ENCODE measurements at places on chromosomes 7 and 10. TPM values are rescaled to one million over a fixed set of nuclear protein-coding genes. Genes with fewer than 3 reads are reported as not detected.

CAV2 gene
- 170 TPM for total RNA-seq

CABCOCO1 gene
- 0.30 TPM for total RNA-seq

MMD2 gene
- not detected for total RNA-seq

ZNF503 gene
- total RNA-seq, result 13.0 TPM

GUSB gene
- total RNA-seq, result 35.0 TPM

SLF2 gene
- 11.1 TPM for total RNA-seq

PALD1 gene
- 8.0 TPM for total RNA-seq

EFCAB10 gene
- total RNA-seq, result 3.7 TPM

OR9A2 gene
- not detected for total RNA-seq

HDAC9 gene
- 0.17 TPM for total RNA-seq

SFMBT2 gene
- 9.0 TPM for total RNA-seq

ING3 gene
- total RNA-seq, result 5.2 TPM

ZNF365 gene
- total RNA-seq, result 1.3 TPM

FRA10AC1 gene
- 6.2 TPM for total RNA-seq

CLDN4 gene
- 4.6 TPM for total RNA-seq

NRAP gene
- total RNA-seq, result not detected

POLL gene
- 12.3 TPM for total RNA-seq

TAS2R60 gene
- not detected for total RNA-seq

CALML5 gene
- total RNA-seq, result not detected

GPNMB gene
- 2.7 TPM for total RNA-seq

CRHR2 gene
- total RNA-seq, result not detected

HTRA1 gene
- 57.5 TPM for total RNA-seq

TMEM236 gene
- total RNA-seq, result 0.07 TPM

ZNF680 gene
- total RNA-seq, result 2.4 TPM

LRRC61 gene
- total RNA-seq, result 0.16 TPM

AKR1C4 gene
- 0.30 TPM for total RNA-seq

BAG3 gene
- total RNA-seq, result 140 TPM

GPR141 gene
- not detected for total RNA-seq

ECD gene
- total RNA-seq, result 27.9 TPM

LEP gene
- not detected for total RNA-seq

TUBAL3 gene
- 0.57 TPM for total RNA-seq

LRRD1 gene
- total RNA-seq, result not detected

HOXA4 gene
- 2.7 TPM for total RNA-seq

NKX6-2 gene
- 0.27 TPM for total RNA-seq

GIMAP6 gene
- total RNA-seq, result not detected

AKR1C3 gene
- total RNA-seq, result 1,217 TPM

CADPS2 gene
- total RNA-seq, result 0.13 TPM

MYL7 gene
- total RNA-seq, result not detected

COPS6 gene
- 172 TPM for total RNA-seq

ZNF425 gene
- 0.97 TPM for total RNA-seq

STEAP1 gene
- 16.0 TPM for total RNA-seq

ZNF438 gene
- total RNA-seq, result 1.9 TPM

ANKRD2 gene
- 4.7 TPM for total RNA-seq

GJD4 gene
- total RNA-seq, result 0.06 TPM

ZP3 gene
- 19.3 TPM for total RNA-seq

LRRN3 gene
- 0.05 TPM for total RNA-seq
